Endothelial cell of umbilical vein (primary cell): ENCODE measurements at places on chromosomes 3 and 15. TPM values are rescaled to one million over a fixed set of nuclear protein-coding genes. Genes with fewer than 3 reads are reported as not detected.

Gene CRABP1
- 0.11 TPM in 1 of 2 replicates, not detected in the other for polyA plus RNA-seq

Gene SPINT1
- 4.1 and 4.9 TPM in 2 replicates for polyA plus RNA-seq

Gene PPIB
- polyA plus RNA-seq: 1,157 and 1,240 TPM in 2 replicates

Gene APOD
- polyA plus RNA-seq: 2.2 and 3.1 TPM in 2 replicates

Gene RTP2
- polyA plus RNA-seq: not detected in 2 replicates

Gene CEP63
- polyA plus RNA-seq: 3.8 and 5.7 TPM in 2 replicates

Gene SLC27A2
- not detected in 2 replicates for polyA plus RNA-seq

Gene THOC7
- polyA plus RNA-seq: 11.6 and 16.9 TPM in 2 replicates

Gene LRRIQ4
- 0.04 TPM in 1 of 2 replicates, not detected in the other for polyA plus RNA-seq

Gene SNURF
- polyA plus RNA-seq: 2.3 and 3.9 TPM in 2 replicates

Gene SLCO2A1
- polyA plus RNA-seq: 11.9 and 13.2 TPM in 2 replicates

Gene ADAMTS9
- 5.1 and 6.5 TPM in 2 replicates for polyA plus RNA-seq

Gene CSTA
- not detected in 2 replicates for polyA plus RNA-seq

Gene ZNF860
- polyA plus RNA-seq: 0.19 and 0.29 TPM in 2 replicates

Gene SLC24A5
- not detected in 2 replicates for polyA plus RNA-seq

Gene CKMT1B
- polyA plus RNA-seq: not detected in 2 replicates

Gene PODXL2
- 5.5 and 8.1 TPM in 2 replicates for polyA plus RNA-seq

Gene ATP2B2
- polyA plus RNA-seq: not detected in 2 replicates

Gene ALPK3
- 18.4 and 18.7 TPM in 2 replicates for polyA plus RNA-seq

Gene DGKG
- not detected in 2 replicates for polyA plus RNA-seq

Gene KBTBD12
- polyA plus RNA-seq: not detected in 2 replicates
